ENCODE measurements at places on chromosomes 7 and 10.

GRCh38 chr10:114940735-114941134, 2.7 kb downstream of the TRUB1 start:
- ATAC-seq: no peak

DNA sequence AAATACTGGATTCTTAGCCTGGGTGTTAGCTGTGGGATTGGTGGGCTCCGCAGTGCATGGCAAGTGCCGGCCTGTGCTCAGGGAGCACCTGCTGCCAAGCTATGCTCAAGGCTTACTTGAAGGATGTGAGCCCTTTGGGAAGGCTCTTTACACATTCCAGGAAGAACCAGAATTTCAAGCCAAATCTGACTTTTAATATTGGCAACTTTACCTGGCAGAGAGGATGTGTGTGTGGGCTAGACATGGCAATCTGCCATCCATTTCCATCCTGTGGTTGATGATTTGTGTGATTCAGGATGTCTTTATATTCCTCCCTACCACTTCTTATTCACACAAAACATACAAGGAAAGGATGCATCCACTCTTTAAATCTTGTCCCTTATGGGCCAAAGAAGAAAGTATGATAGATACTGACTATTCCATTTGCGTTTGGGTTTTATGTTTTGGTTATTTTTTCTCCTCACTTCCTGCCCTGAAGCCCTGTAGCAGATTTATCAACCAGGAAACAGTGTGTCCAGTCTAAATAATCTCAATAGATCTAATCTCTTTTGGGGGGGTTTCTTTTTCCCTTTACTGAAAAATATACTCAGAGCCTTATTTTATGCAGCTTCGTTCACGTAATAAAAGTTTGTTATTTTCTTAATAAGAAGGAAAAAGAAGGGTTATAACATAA, 247.1 kb downstream of the COBL start:
- no peak for ATAC-seq

GRCh38 chr10:70596110-70596798, 6.3 kb downstream of the PRF1 start:
- no peak for ATAC-seq

DNA sequence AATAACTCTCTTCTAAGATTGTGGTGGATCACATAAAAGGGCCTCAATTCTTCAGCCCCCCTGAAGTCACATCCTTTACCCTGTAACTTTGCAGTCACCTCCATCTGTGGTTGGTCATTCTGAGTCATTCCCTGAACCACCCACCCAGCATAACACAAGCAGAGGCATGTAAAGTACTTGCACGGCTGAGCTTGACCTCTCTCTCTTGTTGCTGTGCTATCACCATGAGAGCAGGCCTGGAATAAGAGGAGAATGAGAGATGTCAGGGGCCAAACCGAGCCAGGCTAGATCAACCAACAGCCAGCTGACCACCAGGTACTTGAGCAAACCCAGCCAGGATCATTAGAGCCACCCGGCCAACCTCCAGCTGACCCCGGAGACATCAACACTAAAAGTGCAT, 13.5 kb upstream of the STK17A start:
- no peak for ATAC-seq

All from activated CD4-positive, CD25-positive, alpha-beta regulatory T cell treated with anti-CD3 and anti-CD28 coated beads, Interleukin-2, amount 50 U/mL, for 24 hours (primary cell).